ENCODE measurements at places on chromosomes 6 and 20.

GRCh38 chr20:5882166-5882565, 68.2 kb downstream of the TRMT6 start:
- DNase-seq: no peak

- no peak for DNase-seq
Measured at GRCh38 chr20:20076297-20077065, 24.1 kb downstream of the CFAP61 start.

GRCh38 chr6:90375681-90376439, 79.2 kb upstream of the BACH2 start:
- no peak for DNase-seq

- DNase-seq: no peak
Measured at GRCh38 chr20:52577696-52578095, 386.1 kb upstream of the ZFP64 start.

DNA sequence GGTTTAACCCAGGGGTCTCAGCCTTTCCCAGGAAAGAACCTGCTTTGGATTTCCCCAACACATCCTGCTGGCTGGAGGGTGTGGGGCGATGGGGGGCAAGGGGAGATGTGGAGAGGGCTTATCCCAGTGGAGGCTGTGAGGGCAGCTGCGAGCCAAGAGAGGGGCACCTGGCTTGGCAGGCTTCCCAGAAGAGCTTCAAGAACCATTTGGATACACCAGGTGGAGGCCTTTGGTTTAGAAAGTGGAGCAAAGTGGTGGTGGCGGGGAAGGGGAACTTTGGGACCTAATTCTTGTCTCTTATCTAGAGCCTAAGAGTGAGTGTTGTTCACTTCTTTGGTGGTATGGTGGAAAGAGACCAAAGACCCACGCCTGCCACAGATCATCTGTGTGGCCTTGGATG, 12.4 kb downstream of the CD40 start:
- DNase-seq: no peak

DNA sequence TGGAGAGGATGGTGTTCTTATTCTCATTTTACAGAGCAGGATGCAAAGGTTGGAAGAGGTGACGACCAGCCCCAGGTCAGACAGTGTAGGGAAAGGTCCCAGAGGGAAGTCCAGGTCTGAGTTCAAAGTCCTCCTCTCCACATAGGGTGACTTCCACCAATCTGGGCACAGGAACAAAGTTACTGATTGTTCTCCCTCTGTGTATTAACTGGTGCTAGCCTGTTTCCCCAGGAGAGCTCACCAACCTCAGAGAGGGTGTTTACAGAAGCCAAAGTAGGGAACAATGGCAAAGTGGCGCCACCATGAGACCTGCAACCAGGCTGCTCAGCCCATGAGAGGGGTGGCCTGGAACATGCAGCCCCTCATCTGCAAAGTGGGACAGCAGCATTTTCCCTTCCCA, 16.8 kb upstream of the SIRPB1 start:
- DNase-seq: no peak

- DNase-seq: no peak
Measured at GRCh38 chr6:106918115-106918514, 56.4 kb downstream of the CD24 start.

- no peak for DNase-seq
Measured at GRCh38 chr6:100796049-100796823, 84.9 kb downstream of the ASCC3 start.

Data from stimulated activated CD4-positive, alpha-beta T cell treated with anti-CD3 and anti-CD28 coated beads, TNF-alpha, amount 100 ng/mL, for 24 hours (primary cell).